AG09319 (cell line): ENCODE measurements at places on chromosomes 13 and 19.

- no peak for DNase-seq
Observed at GRCh38 chr19:4389511-4390016, 10.8 kb downstream of the SH3GL1 start.

- no peak for DNase-seq
Observed at GRCh38 chr13:46181840-46182490, at the start of gene LCP1. Gene LCP1 (minus strand): TSS chr13:46182177. CDS start chr13:46159662, 22,515 bp downstream.

GRCh38 chr19:52115526-52116053 is 20.0 kb upstream of the ZNF841 start:
- DNase-seq: no peak

GRCh38 chr13:43797159-43797558 is 10.4 kb upstream of the ENOX1 start:
- no peak for DNase-seq

DNA sequence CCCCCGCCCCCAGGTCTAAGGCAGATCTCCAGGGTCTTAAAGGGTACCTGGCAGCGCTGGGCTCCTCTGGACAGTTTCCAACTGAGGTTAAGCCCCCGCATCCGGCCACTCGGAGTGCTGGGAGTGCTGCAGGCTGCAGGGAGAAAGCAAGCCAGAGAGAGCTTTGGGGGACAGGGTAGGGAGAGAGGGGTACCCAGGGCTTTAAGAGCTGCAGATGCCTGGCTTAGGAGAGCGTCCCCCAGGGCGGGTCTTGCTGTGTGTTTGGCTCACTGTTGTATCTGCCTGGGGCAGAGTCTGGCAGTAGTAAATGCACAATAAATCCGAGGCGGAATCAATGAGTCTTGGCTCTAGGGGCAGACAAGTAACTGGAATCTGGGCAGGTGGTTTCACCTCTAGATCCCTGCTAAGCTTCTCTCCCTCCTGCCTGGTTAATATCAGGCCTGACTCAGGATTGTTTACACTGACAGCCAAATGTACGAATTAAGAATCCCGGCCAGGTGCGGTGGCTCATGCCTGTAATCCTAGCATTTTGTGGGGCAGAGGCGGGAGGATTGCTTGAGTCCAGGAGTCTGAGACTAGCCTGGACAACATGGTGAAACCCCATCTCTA is 798 bp upstream of the COX6B2 start:
- DNase-seq: no peak

- DNase-seq: no peak
Observed at GRCh38 chr13:80654638-80655249, 313.8 kb upstream of the SPRY2 start.

GRCh38 chr13:110329798-110330461 is 22.8 kb downstream of the COL4A2 start:
- DNase-seq: no peak

DNA sequence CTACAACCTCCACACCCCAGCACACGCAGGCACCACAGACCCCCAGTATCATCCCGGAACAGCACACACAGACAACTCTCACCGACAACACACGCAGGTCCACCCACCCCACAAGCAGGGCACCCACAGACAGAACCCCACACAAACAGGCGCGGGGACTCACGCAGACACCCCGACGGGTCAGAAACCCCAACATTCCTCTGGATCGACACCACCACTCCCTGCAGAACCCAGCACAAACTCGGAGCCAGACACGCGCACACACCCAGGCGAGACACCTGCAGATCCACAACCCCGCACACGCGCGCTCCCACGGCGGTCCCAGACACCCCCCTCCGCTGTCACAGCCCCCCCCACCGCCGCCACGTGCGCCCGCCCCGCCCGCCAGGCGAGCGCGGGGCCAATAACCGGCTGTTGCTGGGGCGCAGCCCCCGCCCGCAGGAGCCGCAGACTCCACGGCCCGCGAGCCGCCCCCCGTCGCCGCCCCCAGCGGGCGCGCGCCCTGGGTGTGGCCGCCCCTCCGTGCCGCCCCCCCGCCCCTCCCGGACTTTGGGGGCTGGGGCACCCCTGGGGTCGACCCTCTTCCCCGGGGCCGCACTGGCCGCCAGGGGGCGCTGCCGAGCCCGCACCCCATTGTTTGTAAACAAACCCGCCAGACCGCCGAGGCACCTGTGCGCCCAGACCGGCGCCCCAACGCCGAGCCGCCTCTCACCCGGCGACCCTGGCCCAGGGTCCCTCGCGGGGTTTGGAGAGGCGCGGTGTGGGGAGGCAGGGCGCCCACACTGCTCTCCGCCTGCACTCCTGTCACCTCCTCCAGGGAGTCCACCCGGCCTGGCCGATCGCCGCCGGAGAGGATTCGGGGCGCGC is 712 bp downstream of the BBC3 start:
- no peak for DNase-seq

DNA sequence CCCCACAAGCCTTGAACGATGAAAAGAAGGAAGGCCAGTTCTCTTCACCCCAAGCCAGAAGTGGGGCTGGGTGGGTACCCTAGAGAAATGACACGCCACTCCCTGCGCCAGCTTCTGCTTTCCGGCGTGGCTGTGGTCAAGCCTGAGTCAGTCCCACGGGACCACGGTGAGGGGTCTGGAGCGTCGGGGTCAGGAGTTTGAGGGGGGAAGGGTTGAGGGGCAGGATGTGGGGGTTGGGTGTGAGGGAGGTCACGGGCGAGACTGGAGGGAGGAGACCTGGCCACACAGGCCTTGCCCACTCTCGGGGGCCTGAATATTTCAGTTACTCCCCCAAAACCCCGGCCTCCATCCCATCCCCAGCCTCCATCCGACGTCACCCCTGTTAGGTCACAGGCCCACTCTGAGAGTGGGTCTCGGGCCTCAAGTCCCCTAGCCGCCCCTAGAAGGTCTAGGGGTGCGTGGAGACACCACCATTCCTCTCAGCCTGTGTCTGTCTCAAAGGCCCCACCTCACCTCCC is 500 bp upstream of the IFI30 start:
- no peak for DNase-seq

DNA sequence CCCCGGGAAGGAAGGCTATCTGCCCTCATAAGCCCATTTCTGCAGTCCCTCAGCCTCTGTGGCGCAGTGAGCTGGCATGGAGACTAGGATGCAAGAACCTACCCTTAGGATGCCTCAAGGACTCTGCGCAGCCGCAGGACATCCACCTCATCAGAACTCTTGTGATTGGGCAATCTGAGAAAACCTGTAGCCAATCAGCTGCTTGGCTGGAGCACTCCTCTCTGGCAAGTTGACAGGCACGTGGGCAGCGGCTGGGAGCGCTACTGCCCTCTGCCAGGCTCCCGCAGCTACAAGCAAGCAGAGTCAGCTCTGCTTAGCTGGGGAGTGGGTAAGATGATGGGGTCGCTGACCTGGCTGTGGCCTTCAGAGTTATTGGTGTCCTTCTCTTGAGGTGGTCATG is 1.5 kb upstream of the ECSIT start:
- DNase-seq: no peak

GRCh38 chr19:7933411-7933810 is 7.5 kb upstream of the CTXN1 start:
- DNase-seq: no peak

GRCh38 chr19:3122512-3122870 is 13.3 kb upstream of the GNA15 start:
- DNase-seq: no peak

GRCh38 chr13:113991191-113991669 is 17.4 kb upstream of the C13orf46 start:
- DNase-seq: no peak

DNA sequence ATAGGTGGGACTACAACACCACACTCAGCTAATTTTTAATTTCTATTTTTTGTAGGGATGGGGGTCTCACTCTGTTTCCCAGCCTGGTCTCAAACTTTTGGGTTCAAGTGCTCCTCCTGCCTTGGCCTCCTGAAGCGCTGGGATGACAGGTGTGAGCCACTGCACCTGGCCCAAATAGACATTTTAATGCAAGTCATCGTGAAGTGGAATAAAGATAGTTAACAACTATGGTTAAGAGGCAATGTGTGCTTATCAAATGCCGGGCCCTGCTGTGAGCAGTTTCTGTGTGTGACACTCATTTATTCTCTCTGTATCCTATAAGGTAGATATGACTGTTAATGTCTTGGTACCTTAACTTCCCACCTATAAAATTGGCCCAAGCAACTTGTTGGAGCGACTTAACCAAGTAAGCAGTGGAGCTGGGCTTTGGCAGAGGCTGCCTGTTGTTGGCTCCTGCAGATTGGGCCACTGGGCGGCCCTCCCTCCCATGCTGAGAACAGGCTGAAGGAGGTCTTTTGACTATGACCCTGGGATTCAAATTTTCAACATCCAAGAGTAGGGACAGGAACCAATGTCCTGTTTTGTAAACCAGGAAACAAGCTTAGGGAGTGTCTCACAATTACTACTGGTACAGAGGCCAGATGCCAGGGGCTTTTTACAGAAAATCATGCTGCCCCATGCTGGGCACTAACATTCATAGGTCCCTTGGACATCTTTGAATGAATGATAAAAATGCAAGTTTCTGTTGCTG is 450.7 kb downstream of the TSHZ3 start:
- DNase-seq: no peak

- no peak for DNase-seq
Observed at GRCh38 chr19:46428239-46429135, at the start of gene PNMA8C. Gene PNMA8C (minus strand): TSS chr19:46428936. CDS start chr19:46428359, 577 bp downstream.
